ENCODE measurements at places on chromosomes 1 and 21.

GRCh38 chr1:149977345-149977744, 33.2 kb downstream of the OTUD7B start:
- no peak for DNase-seq

GRCh38 chr21:24903994-24904635, 703.2 kb downstream of the MRPL39 start:
- no peak for DNase-seq

GRCh38 chr1:231248778-231249177, 7.8 kb downstream of the GNPAT start:
- DNase-seq: no peak

GRCh38 chr1:240319998-240320397, 228.3 kb downstream of the FMN2 start:
- no peak for DNase-seq

DNA sequence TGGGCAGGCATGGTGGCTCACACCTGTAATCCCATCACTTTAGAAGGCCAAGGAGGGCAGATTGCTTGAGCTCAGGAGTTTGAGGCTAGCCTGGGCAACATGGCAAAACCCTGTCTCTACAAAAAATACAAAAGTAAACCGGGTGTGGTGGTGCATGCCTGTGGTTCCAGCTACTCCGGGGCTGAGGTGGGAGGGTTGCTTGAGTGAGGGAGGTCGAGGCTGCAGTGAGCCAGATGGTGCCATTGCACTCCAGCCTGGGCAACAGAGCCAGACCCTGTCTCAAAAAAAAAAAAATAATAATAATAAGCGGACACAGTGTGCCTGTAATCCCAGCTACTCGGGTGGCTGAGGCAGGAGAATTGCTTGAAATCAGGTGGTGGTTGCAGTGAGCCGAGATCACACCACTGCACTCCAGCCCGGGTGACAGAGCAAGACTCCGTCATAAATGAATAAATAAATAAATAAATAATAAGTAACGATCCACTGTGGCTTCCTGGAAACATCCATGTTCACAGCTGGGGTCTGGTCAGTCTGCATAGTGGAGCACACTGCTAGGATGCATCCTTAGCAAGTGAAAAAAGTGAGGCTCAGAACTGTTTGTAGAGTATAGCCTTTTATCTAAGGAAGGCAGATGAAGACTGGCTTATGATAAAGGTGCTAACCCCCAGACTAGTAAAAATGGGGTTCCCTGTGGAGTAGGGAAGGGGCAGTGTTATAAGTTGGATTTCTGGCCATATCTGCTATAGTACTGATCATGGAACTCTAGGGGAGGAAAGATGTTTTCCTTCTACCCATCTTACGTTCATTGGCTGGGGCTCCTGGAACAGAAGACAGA, 15.7 kb downstream of the PKNOX1 start:
- peak; percentile 56 for DNase-seq

DNA sequence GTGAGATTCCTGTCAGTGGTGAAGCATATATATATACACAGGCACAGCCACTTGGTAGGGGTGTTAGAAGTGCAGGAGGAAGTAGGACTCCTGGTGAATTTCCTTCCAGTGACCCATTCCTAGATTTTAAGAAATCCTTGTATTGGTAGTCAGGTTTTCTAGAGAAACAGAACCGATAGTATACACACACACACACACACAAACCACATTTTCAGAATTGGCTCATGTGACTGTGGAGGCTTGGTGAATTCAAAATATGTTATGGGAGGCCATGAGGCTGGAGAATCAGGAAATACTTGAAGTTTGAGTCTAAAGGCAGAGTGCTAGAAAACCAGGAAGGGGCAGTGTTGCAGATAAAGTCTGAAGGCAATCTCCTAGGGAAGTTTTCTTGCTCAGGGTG, 114.2 kb downstream of the FCRL5 start:
- no peak for DNase-seq

- peak; percentile 48 for DNase-seq
These were observed 5.2 kb downstream of the AK2 start for GRCh38 chr1:33031506-33031905.

DNA sequence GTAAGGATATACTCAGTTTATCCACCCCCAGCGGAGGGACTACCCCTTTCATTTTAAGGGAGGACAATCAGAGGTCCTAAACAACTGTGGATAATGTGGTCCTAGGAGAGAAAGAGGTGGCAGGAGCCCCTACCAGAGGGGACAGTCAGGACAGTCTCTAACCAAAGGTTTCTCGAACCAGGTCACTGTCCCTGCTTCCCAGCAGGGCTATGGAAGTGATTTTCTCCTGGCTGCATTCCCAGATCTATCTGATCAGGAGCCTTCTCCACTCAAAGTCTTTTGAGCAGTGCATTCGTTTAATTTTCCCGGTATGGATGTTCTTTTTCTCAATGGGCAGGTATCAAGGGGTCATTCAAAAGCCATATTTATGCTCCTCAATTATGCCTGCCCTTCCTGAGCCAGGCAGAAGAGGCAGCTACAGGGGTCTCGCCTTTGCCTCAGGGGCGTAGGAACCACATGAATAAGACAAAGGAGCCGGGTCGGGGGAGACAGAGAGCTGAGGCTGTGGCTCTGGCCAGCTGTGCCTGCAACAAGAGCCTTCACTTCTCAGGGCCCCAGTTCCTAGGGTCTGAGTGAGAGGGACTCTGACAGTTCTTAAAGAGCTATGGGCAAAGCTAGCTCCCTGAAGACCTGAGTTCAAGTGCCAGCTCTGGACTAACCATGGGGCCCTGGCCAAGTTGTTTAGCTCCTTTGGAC, 62.5 kb upstream of the DMRTB1 start:
- DNase-seq: no peak

GRCh38 chr1:21278860-21279845, 11.1 kb downstream of the ECE1 start:
- no peak for DNase-seq
